Stimulated activated CD4-positive, alpha-beta T cell treated with anti-CD3 and anti-CD28 coated beads, Interleukin-2, amount 100 ng/mL, for 24 hours (primary cell): ENCODE measurements at places on chromosomes 7 and 10.

GRCh38 chr10:80464557-80465450, 10.7 kb downstream of the TSPAN14 start:
- DNase-seq, result no peak

DNA sequence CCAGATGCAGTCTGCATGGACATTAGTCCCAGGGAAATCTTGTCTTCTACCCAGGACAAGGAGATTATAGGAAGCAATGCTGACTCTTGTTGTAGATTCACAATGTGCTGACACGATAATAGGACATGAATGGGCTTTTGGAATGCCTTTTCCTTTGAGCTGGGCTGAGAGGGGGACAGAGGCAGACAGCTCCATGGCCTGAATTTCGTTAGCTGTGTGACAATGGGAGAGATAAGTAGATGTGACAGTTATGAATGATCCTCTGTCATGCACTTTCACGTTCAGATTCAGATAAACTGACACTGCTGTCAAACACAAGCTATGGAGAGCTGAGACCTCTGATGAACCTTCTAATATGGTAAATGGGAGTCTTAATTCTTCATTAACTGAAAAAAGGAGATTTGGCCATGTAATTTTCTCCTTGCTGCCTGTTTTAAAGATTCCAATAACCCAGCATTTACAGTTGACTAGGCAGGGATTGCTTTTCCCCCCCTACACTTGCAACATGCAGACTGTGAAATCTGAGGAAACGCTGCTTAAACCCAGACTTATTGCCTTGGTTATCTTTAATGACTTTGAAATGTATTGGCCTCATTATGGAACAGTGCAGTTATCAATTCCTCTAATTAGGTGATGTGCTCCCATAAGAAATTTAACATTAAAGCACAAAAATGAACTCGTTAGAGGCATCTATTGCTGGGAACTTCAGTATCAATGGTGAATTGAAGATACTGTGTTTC, 669.3 kb downstream of the AUTS2 start:
- no peak for DNase-seq

GRCh38 chr10:77904100-77904840, 22.3 kb downstream of the DLG5 start:
- DNase-seq, result no peak

- no peak for DNase-seq
These were observed 151.8 kb downstream of the JMJD1C start for GRCh38 chr10:63314020-63314419.

DNA sequence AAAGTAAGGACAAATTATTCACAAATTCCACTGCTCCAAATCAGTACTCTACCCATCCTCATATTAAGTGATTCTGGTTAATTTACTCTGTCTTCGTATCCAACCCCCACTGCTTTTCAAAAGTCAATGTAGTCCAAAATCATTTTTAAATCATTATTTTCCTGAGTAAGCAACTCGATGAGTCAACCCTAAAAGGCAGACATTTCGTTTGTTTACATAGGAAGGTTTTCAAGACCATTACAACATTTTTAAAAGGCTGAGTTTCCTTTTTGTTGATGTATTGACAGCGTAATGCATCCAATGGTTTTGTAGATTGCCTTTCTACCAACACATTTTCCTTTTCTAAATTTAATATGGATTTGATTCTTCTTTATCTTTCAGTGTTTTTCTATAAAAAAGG, 523.0 kb upstream of the ANKRD30A start:
- no peak for DNase-seq

DNA sequence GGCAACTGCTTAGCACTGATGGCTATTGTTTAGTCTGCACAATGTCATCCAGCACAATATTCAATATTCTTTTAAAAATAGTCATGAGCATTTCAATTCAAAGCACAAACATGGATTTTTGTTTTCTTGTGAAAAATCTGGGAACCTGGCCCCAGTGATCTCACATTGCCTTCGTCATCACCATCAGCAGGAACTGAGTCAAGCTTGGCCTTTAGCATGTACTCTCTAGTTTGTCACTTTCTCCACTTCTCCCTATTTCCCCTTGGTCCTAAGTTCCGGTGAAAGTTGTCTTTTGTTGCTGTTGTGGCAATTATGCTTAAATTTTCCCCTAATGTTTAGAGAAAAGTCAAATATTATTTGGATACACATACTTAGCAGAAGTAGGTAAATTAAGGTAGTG, 252.9 kb upstream of the SORCS1 start:
- DNase-seq, result no peak

GRCh38 chr10:97911217-97911616, 61.6 kb downstream of the GOLGA7B start:
- no peak for DNase-seq

- DNase-seq, result peak; percentile 73
These were observed 19.5 kb upstream of the GNA12 start for GRCh38 chr7:2863461-2864066.

DNA sequence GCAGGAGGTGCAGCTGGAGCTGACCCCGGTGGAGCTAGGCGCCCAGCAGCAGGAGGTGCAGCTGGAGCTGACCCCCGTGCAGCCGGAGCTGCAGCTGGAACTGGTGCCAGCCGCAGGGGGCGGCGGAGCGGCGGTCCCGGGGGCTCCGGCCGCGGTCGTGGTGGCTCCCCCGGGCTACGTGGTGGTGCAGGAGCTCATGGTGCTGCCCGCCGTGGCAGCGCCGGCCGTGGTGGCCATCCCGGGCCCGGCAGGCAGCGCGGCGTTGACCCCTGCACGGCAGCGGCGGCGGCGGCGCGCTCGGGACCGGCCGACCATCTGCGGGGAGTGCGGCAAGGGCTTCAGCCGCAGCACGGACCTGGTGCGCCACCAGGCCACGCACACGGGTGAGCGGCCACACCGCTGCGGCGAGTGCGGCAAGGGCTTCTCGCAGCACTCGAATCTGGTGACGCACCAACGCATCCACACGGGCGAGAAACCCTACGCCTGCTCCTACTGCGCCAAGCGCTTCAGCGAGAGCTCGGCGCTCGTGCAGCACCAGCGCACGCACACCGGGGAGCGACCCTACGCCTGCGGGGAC, 6.8 kb downstream of the ZNF853 start:
- DNase-seq, result no peak

- no peak for DNase-seq
These were observed 1.8 kb downstream of the REEP3 start for GRCh38 chr10:63522995-63523394.
